ENCODE measurements at places on chromosomes 12 and 14.

- DNase-seq = no peak
These were observed 181.1 kb upstream of the HIF1A start for GRCh38 chr14:61513986-61514830.

DNA sequence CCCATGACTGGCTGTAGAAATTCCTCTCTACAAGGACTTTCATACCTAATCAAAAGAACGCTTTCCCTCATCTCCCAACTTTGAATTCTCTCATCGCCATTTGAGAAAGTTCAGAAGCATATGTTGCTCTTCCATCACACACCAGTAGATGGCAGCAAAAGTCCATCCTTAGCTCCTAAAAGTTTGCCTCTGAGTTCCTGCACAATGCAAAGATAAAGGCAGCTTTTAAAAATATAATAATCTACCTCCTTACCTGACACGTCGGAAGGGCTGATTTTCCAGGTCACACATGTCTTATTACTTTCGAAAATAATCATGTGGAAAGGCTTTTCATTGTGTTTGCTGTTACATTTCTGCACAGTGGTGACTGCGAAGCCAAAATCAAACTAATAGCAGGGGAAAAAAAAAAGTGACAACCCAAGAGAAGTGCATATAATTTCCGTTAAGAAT lies 456.7 kb upstream of the SEL1L start:
- peak; percentile 70 for DNase-seq

DNA sequence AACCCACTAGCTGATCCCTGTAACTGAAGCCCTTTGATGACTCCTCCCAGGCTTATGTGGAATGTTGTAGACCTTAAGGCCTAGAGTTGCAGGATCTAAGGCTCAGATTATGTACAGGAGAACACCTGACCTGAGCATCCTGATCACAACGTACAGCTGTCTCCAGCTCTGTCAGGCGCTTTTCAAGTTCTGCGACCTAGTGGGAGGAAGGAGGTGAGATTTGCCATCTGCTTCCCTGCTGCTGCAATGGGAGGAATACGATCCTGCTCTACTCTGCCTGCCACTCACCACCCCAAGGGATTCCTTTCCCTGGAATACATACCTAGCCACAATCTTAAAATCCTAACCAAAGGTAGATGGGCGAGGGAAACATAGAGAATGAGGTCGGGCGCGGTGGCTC lies 10.5 kb downstream of the MBD6 start:
- DNase-seq = no peak

- DNase-seq = no peak
These were observed 445.6 kb downstream of the ADAMTS20 start for GRCh38 chr12:43106355-43106754.

- DNase-seq = no peak
These were observed 109.7 kb downstream of the CHST11 start for GRCh38 chr12:104566244-104566993.

DNA sequence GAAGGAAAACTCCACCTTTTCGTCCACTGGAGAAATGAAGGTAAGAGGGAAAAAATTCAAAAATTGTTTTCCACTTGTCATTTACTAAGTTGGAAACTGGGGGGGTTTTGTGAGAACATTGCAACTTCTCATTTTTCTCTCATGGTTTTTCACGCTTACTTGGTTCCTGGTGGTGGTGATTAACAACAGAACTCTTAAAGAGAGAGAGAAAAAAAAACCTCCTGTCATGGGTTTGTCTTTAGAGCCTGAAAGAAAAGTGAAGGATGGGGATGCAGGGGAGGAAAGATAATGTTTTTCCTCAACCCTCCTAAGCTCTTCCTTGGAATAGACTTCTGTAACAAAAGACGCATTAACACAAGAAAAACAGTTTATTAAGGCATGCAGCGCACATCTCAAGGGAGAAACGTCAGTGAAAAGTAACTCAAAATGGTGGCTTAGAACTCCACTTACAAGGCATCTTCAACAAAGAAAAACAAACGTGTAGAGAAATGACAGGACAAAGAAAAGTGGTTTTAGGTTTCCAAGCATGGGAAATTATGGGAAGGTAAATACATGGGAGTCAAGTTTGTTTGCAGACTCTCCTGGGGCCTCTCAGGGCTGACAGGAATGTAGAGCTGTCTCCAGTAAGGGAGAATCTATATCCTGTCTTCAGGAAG lies 81.9 kb upstream of the ATF7IP start:
- no peak for DNase-seq

GRCh38 chr12:79673354-79673753 lies 17.4 kb downstream of the PAWR start:
- no peak for DNase-seq

DNA sequence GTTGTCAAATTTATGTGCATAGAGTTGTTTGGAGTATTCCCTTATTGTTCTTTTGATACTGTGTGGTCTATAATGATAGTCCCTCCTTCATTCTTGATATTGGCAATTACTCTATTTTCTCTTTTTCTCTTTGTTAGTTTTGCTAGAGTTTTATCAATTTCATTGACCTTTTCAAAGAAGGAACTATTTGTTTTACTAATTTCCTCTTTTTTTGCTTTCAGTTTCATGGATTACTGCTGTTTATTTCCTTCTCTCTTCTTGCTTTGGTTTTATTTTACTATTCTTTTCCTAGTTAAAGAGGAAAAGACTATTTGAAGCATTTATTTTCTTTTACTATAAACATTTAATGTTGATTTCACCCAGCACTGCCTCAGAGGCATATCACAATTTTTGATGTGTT lies 250.9 kb upstream of the PELI2 start:
- no peak for DNase-seq

DNA sequence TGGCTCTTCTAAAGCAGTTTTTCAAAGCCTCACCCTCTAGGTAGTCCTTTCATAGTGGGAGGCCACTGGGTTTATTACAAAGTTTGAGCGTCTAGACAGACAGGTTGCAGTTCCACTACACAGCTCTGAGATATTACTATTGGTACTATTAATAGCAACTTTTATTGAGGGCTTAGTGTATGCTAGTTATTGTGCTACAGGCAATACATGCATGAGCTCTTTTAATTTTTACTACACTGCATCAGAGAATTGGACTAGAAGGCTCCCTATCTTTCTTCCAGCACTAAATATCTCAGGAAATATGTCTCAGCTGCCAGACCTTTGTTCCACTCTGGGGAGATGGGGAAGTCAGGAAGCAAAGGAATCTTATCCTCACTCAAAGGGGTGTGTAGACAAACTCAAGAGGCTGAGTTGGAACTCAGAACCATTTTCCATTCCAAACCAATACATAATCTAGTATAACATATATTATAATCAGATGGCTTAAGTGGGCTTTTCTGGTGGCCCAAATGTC lies 161.8 kb upstream of the SLC38A2 start:
- no peak for DNase-seq

GRCh38 chr14:44783901-44784300 lies 177.8 kb downstream of the KLHL28 start:
- DNase-seq = no peak

GRCh38 chr12:112153181-112153892 lies 28.0 kb downstream of the TRAFD1 start:
- no peak for DNase-seq

- DNase-seq = no peak
These were observed 64.5 kb downstream of the FOXG1 start for GRCh38 chr14:28831126-28831525.

DNA sequence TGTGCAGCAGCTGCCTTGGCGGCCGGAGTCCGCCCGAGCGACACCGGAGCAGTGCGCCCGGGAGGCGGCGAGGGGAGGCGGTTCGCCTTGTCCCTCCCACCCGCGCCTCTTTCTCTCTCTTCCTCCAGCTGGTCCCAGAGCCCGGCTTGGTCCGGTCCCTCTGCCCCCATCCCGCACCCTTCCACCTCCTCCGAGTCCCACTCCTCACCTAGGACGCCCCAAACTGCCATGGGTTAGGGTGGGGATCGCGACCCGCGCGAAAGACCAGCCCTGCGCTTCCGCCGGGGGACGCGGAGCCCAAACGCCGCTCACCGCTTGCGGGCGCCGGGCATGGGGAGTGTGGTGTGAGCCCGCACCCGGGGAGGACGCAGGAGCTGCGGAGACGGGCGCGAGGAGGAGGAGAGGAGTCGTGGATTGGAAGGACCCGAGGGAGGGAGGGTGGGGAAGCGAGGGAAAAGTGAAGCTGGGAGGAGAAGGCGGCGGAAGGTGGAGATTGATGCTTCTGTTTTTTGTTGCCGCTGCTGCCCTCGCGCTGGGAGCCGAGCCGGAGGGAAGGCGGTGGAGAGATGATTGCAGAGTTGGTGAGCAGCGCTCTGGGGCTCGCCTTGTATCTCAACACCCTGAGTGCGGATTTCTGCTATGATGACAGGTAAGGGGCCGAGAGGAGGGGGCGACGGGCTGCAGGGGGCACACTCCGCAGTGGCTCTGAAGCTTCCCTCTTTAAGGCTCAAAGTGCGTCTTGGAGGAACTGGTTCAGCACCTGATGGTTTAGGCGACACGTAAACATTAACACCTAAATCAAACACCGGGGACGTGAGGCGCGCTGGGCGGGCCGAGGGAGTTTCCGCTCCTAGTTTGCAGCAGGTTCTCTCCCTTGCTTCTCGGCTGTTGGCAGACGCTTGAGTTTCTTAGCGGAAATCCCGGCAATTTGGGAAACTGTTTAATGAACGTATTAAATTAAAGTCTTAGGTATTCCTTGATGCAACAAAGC lies 610 bp downstream of the TMTC2 start:
- DNase-seq = peak; percentile 29

DNA sequence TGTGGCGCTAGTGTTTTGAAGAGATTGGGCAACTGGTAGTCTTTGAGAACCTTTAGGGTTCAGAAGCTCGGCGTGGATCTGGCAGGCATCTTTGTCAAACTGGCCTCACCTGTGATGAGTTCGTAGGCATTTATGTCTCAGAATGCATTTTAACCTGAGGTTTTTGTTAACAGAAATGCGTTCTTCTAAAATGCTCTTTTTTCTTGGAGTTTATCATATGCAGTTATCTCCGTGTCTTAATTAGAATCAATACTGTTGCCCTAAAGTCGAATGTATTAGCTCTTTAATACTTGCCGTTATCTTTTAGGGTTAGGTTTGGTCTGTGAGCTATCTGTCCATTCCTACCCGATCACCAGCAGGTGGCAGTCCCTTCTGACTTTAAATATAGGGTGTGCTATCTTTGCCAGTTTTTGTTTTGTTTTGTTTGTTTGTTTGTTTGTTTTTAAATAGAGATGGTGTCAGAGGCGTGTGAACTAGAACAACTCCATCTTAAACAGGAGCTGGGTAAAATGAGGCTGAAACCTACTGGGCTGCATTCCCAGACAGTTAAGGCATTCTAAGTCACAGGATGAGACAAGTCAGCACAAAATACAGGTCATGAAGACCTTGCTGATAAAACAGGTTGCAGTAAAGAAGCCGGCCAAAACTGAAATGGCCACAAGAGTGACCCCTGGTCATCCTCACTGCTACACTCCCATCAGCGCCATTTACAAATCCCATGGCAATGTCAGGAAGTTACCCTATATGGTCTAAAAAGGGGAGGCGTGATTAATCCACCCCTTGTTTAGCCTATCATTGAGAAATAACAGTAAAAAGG lies 1.4 kb downstream of the ATF1 start:
- peak; percentile 72 for DNase-seq

- no peak for DNase-seq
These were observed 27.9 kb downstream of the CCNK start for GRCh38 chr14:99508896-99509629.

GRCh38 chr14:52043690-52044089 lies 25.2 kb downstream of the NID2 start:
- peak; percentile 75 for DNase-seq

GRCh38 chr12:57087691-57088353 lies 1.1 kb upstream of the NAB2 start:
- DNase-seq = peak; percentile 93

DNA sequence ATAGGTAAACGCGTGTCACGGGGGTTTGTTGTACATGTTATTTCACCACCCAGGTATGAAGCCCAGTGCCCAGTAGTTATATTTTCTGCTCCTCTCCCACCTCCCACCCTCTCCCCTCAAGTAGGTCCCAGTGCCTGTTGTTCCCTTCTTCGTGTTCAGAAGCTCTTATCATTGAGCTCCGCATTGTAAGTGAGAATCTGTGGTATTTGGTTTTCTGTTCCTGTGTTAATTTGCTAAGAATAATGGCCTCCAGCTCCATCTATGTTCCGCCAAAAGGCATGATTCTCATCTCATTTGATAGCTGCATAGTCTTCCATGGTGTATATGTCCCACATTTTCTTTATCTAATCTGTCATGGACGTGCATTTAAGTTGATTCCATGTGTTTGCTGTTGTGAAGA lies 6.9 kb upstream of the GPRC5D start:
- no peak for DNase-seq

- no peak for DNase-seq
These were observed 38.5 kb downstream of the DRAM1 start for GRCh38 chr12:101915841-101916240.

DNA sequence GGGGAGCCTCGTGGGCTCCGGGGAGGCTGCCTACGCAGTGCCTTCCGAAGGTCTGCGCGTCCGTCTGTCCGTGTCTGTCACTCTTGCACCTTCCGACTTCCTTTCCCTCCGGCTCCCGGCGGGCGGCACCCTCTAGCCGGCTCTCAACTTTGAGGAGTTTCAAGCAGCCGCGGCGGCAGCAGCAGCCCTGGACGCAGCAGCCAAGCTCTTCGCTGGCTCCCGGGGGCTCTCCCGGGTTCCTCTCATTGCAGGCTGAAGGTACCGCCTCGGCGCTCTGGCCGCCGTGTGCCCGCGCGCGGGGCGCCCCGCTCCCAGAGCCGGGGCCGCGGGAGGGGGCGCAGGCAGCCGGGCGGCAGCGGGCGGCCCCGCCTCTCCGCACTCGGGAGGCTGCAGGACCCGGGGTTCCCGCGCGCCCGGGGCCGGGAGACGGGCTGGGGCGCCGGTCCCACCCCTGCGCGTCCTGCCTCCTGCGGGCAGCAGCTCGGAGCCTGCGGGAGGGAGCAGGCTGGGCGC lies at the start of the genes AMIGO2 and PCED1B:
Gene AMIGO2, minus strand, starts transcription at position 492 of the 513 bp plus-strand sequence. CDS start 957 bp downstream, outside the sequence.
Gene PCED1B, plus strand, starts transcription at position 154 of the 513 bp plus-strand sequence. CDS start 155,443 bp downstream, outside the sequence.
- DNase-seq = peak; percentile 77

- DNase-seq = no peak
These were observed 74.6 kb upstream of the CDKN3 start for GRCh38 chr14:54322246-54322645.

Measured in SK-MEL-5 (cell line).